Karpas-422 (cell line): ENCODE measurements at places on chromosomes 5 and 9.

- DNase-seq, result no peak
These were observed 367.3 kb upstream of the PAPPA start for GRCh38 chr9:115786321-115786720.

DNA sequence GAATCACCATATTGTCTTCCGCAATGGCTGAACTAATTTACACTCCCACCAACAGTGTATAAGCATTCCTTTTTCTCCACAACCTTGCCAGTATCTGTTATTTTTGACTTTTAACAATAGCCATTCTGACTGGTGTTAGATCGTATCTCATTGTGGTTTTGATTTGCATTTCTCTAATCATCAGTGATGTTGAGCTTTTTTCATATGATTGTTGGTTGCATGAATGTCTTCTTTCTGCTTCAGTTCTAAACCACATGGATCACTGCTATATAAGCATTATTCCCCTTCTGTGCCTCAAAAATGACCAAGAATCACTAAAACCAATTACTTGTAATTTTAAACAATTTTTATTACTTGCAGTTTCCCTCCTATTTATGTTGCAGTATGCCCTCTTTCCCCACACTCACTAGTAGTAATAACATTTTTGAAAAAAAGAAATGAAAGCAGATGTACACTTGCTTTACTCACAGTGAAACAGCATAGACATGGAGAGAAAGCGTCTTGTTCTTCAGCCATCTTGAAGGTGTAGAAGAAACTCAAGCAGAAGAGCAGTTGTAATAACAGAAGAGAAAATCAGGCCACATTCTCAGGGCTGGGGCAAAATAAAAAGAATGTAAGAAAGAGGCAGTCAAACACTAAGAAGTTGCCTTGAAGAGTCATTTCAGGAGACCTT, 4.5 kb upstream of the TMEM252 start:
- no peak for DNase-seq

DNA sequence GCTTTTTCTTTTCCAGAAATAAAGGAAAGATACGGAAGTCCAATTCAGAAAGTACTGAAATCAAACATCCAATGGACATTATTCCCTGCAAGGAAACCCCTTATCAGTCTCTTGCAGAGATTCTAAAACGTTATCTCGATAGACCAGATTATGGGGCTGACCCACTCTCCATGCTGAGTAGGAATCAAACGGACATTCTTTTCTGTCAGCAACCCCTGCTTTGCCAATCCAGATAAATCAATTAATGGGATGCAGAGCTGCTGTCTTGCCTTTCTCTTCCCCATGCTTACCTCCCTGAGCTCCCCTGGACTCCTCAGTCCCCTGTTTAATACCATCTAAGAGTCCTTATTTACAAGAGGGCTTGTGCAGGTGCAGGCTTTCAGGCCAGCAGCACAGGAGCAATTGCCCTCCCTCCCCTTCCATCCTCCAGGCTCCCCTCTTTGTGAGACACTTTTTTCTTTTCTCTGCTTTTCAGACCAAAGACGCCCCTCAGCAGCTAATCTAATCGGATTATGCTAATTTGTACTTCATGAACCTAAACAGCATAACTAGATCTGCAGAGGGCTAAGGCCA, 14.2 kb downstream of the TAL2 start:
- no peak for DNase-seq

DNA sequence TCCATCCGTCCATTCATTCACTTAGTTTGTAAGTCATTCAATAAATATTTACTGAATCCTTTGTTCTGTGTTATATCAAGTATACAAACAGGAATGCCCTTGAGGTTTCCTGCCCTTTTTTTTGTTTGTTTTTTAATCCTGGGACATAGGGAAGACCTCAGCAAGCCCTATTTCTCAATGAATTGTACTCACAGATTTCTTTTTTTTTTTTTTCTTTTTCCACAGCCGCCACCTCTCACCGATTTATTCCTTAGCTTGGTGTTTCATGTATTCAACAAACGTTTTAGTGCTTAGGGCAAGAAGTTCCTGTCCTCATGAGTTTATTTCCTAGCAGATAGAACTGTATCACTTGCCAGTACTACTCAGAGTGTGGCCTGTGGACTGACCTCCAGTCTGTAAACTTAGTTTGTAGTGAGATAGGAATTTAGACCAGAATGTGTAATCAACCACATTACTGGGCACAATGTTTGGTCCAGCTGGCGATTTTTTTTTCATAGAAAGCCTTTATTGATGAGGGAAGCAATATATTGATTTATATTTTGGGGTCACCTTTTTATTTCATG, 35.4 kb upstream of the C5orf47 start:
- DNase-seq, result no peak

- DNase-seq, result no peak
These were observed 457.6 kb downstream of the PLK2 start for GRCh38 chr5:58002323-58002722.

- no peak for DNase-seq
These were observed 91.1 kb downstream of the SNCAIP start for GRCh38 chr5:122402955-122403685.

GRCh38 chr9:96022445-96023051, 147.1 kb downstream of the ERCC6L2 start:
- DNase-seq, result no peak

DNA sequence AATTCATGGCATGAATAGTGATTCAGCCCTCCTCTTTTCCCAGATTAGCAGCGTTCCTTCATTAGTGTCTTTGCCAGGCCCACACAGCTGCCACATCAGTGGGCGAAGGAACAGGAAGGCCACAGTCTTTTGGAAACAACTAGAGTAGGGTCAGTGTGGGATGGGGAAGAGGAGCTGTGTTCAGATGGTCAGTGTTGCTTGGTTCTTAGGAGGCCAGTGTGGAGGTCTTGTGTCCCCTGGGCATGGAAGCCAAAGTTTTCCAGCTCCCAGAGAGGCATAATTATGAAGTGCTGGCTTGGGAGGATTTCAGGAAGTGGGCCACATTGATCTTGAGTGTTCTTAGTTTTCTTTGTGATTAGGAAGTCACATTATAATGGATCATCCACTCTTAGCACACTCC, 269.6 kb downstream of the PSAT1 start:
- DNase-seq, result no peak

DNA sequence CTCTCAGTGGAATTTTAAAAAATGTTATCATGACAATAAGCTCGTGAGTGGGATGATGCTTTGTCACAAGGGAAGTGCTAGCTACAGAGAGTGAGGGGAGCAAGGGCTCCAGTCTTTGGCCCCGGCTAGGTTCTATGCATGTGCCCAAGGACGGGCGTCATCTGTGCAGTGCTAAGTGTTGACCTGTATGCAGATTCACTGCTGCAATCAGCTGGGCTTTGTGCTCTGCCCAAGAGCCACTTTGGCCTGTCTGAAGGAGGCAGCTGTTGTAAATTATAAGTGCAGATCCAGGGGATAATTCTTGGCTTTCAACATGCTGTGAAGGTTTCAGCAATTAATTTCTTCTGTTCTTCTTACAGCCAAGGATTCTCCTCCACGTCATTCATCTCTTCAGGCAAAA, 268.6 kb downstream of the PSAT1 start:
- no peak for DNase-seq

- no peak for DNase-seq
These were observed 100.6 kb downstream of the TRIO start for GRCh38 chr5:14243766-14244165.

- no peak for DNase-seq
These were observed 1.0 kb upstream of the PAX5 start for GRCh38 chr9:37034938-37035647.

GRCh38 chr9:98856982-98857381, 49.5 kb downstream of the GALNT12 start:
- DNase-seq, result no peak

GRCh38 chr9:8850914-8851313, 1051.3 kb upstream of the DMAC1 start:
- no peak for DNase-seq

DNA sequence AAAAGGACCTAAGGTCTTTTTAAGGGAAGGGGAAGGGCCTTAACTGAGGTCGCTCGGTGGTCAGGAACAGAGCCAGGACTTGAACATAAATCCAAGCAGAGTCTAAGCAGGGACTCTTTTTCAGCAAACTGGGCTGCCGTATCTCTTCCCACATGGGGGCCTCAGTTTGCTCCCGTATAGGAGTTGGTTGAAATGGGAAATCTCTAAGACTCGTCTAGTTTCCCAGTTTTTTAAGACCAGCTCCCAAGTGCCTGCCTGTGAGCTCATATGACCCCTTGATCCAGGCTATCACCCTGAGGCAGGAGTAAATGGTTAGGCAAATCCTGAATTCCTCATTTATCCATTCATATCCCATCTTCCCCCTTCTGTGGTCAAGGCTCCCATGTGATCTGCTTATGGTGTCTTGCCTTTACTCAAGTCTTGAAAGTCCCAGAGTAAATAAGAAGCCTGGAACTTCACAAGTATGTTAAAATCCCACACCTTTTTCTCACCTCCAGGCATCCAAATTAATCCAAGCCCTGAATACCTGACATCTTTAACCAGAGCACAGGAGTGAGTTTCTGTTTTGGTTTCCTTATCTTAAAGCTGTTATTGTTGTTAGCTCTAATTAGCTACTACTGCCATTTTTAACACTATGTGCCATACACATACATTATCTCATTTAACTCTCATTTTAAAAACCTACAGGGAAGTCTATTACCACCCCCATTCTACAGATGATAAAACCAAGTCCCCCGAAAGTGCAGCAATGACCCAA, 3.0 kb downstream of the ARSI start:
- no peak for DNase-seq

- DNase-seq, result no peak
These were observed 37.3 kb upstream of the TEX48 start for GRCh38 chr9:114719290-114719689.

- no peak for DNase-seq
These were observed 24.1 kb upstream of the RPL26L1 start for GRCh38 chr5:172935096-172935495.

DNA sequence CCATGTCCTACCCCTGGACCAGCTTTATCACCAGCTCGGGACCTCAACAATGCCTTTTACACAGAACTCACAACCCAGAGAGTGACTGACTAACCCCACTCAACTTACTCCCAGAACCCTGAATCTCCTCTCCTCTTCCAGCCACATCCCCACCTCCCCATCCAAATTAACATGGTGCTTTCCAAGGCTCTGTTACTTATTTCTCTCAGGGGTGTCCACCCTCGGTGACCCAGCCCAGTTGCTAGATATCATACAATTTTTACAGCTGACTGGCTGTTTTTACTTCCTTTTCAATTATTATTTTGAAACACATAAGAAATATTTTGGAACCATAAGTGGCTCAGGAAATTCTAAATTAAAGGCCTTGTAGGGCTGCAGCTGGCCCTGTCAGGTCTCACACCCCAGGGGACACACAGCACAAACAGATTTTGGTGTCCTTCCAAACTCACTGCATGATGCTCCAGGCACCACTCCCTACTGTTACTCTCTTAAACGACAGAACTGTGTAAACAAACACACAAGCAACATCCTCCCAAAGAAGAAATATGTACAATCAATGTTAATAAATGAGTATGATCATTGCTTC, 180.6 kb downstream of the ADAMTS12 start:
- DNase-seq, result no peak

DNA sequence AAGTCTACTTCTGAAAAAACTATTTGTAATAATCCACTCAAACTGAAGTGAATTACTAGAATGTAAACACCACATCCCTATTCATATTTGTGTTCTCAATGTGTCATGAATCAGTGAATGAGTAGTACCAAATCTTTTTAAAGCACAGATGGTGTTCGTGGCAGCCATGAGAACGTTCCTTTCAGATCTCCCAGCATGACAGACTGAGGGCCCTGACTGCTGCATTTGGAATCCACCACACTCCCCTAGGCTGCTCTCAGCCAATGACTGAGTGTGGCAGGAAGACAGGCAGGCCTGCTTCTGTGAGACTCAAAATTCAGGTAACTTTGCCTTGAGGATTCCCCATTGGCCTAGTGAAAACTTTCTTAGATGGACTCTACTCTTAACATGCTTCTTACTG, 10.9 kb upstream of the JMY start:
- no peak for DNase-seq

- DNase-seq, result no peak
These were observed 54.1 kb downstream of the SH3GL2 start for GRCh38 chr9:17632994-17633393.

GRCh38 chr9:17795744-17796143, 216.9 kb downstream of the SH3GL2 start:
- no peak for DNase-seq

GRCh38 chr5:53923961-53924360, 363.5 kb downstream of the NDUFS4 start:
- no peak for DNase-seq

- no peak for DNase-seq
These were observed 187.3 kb downstream of the SNX18 start for GRCh38 chr5:54704825-54705224.

- DNase-seq, result no peak
These were observed 665 bp upstream of the LVRN start for GRCh38 chr5:115961381-115962238.
